COLO829 (cell line): ENCODE measurements at places on chromosomes 1 and 21.
A peak's percentile ranks its signal among the peaks of the same experiment; 100 is the strongest.

DNA sequence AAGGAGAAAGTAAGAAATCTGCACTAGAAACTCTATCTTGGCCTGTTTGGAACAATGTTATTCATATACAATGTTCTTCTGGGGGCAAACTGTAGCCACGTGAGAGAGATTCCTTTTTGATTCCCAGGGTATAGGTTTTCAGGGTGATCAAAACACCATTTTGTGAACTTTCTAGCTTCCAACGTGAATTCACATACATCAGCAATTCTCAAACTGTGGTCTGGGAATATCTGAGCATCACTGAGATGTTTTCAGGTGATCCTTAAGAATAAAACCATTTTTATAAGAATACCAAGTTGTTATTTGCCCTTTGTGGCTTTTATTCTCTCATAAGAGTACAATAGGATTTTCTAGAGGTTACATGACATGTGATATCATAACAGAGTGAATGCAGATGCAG lies 66.9 kb upstream of the ATP1A1 start:
- DNase-seq: no peak

GRCh38 chr1:39955547-39956539 lies 898 bp downstream of the MFSD2A start:
- DNase-seq: peak; percentile 11

- no peak for DNase-seq
Observed at GRCh38 chr21:33572350-33572749, 16.1 kb downstream of the DONSON start.

GRCh38 chr1:152049291-152050083 lies 12.7 kb upstream of the S100A11 start:
- DNase-seq: no peak

DNA sequence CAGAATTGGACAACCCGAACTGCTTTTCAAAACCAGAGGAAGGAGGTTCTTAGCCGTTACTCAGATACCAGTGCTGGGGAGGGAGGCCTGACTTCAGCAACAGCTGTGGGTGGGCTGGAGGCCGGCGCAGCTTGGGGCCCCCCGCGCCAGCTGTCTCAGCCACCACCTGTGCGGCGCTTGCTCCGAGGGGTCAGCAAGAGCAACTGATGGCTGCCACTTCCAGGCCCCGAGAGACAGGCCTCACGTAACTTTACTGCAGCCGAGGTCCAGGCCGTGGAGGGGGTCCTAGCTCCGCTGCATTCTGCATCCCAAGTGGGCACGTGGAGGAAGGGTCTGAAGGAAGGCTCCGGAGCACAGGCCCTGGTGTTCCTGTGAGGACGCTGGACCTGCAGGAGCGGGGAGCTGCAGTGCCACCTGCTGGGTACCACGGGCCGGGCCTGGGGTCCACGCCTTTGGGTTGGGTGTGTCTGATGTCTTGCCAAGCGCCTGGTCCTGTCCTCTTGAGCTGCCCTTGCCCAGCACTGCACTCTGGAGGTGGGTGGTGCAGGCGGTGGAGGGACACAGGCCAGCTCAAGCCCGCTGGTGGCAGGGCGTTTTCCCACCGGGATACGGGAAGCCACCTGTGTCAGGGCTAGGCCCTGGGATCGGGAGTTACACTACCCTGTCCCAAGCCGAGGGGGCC lies 9.8 kb downstream of the THAP3 start:
- no peak for DNase-seq

DNA sequence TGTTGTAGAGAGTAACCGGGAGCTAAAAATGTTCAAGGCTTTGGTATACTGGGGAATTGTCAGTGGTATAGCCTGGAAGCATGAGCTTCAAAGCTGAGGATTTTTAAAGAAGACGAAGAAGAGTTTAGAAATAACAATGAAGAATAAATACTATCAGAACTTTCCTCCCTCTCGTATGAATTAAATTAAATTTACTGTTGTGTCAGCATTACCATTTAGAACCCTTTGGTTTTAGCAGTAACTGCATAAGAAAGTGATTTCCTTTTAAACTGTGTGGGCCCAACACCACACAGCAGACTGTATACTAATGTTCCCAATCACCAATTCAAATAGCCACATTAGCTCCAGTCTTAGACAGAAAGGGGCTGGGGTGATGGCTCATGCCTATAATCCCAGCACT lies 122.6 kb downstream of the ZNF644 start:
- DNase-seq: no peak
